ENCODE measurements at places on chromosomes 4 and X.

- DNase-seq = no peak
These were observed 2.4 kb downstream of the CORIN start for GRCh38 chr4:47835494-47835893.

DNA sequence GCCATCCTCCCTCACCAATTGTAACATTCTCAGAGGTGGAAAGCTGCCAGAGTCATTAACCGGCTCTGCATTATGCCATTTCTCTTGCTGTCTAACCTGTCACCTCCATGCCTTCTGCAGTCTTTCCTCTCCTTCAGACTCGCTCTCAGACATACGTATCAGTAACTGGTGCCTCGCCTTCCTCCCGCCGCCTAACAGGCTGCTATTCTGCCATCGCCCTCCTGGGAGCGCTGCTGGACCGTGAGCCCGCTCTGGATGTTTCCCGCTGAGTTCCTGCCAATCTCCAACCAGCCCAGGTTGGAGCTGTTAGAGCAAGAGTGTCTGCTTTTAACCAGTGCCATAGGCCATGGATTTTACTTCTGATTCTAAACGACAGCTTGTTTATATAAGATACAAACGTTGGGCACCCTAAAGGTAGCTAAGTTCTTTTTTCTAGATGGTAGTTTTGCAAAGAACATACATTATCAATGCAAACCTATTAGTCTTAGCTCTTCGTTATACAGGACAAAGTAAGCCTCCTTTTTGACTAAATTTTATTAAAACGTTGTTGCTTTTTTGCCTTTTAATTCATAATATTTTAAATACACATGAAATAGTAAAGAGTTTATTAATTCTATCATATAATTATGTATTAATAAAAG, 59.5 kb upstream of the NEIL3 start:
- DNase-seq = peak; percentile 42

GRCh38 chr4:80492761-80493160, 157.2 kb downstream of the CFAP299 start:
- DNase-seq = no peak

GRCh38 chr4:87589531-87589930, 18.8 kb upstream of the DSPP start:
- DNase-seq = peak; percentile 82

DNA sequence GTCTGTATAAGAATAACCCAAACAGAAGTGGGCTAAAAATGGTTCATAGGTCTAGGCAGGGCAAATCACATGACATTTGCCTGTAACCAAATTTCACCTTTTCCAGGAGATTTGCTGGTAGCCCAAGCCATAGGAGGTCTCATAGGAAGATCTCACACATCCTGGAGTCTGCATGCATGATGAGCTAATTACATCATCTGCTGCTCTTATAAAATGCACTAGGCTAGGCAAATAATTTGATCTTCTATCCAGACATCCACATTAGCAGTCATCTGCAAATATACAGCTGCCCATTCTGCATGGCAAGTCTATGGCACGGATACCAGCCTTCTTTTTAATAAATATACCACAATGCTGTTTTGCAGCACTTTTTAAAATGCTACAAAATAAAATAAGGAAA, 87.2 kb downstream of the MAPK10 start:
- no peak for DNase-seq

DNA sequence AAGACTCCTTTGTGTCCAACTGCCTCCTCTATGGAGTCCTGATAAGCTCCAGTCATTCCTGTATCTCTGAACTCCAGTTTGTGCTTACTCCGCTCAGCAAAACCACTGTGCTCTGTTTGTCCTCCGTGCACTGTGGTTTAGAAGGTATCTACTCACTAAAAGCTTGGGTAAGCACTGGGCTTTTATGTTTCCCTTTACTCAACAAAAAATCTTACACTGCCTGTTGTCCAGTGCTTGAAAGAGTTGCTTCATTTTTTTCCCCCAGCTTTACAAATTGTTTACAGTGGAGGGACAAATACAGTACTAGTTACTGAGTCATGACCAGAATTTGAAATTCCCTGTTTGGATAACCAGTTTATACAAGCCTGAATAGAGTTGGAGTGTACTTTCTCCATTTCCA, 545.3 kb upstream of the FAT1 start:
- no peak for DNase-seq

DNA sequence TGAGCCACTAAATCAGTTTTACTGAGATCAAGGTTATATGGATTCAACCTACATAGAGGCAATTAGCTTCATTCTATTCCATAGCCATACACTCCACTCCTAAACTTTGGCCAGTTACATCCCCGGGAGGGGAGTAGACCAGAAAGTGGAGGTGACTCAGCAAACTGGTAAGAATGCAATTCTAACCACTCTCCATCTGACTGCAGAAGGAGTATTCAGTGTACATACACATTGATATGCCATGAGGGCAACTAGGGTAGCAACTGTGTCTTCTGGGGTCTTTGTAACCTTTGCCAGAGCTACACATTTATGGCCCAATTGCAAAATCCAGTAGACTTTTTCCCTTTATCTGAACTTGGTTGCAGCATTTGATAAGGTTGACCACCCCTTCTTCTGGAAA, 7.6 kb downstream of the SLC25A43 start:
- DNase-seq = no peak
